Left cardiac atrium (tissue), 4 donors: ENCODE measurements at places on chromosomes 3 and 15. TPM values are rescaled to one million over a fixed set of nuclear protein-coding genes. Genes with fewer than 3 reads are reported as not detected.

The UROC1 gene
- total RNA-seq = not detected

The TNFSF10 gene
- total RNA-seq = 18.6 TPM

DNA sequence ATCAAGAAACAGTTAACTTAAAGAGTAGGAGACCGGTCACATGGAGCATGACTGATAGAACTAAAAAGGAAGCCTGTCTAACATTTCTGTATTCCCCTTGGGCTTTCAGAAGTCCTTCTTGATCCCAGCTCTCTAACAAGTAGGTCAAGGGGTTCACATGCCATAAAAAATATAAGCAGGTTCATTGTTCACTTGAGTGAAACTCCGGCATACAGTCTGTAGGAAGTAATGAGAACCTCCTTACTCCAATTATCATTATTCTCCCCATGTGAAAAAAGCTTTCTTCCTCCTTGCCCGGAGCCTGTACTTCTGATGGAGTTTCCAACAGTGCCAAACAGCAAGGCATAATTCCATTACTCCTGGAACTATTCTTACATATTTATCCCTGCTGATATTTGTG lies 242.8 kb upstream of the CNTN4 start:
- no peak for DNase-seq

DNA sequence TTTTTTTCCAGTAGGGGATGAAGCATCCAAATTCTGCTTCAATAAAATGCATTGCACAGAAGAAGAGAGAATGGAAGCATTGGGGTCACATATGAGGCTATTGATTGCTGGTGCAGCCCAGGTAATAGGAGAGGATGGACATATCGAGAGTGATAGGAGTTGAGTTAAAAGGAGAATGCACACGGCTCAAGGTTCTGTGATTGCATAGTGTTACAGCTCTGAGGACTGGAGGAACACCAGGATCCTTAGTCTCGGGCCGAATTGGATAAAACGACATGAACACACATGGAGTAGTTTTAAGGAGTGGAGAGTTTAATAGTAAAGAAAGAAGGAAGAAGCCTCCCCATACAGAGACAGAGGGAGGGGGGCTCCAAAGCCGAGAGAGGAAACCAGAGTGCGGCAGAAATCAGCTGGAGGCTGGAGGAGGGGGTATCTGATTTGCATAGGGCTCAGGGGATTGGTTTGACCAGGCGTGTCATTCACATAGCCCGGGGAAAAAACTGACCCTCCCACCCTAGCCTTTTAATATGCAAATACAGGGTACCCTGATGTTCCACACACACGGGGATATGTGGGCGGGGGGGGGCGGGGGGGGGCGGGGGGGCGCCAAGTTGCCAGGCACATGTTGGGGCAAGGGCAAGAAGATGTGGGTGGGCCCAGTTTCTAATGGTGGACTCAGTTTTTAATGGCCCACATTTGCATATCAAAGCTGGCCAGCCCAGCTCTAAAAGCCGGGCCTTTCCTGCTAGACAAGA lies 156.9 kb downstream of the AGBL1 start:
- DNase-seq = no peak

The IGDCC3 gene
- total RNA-seq = not detected

DNA sequence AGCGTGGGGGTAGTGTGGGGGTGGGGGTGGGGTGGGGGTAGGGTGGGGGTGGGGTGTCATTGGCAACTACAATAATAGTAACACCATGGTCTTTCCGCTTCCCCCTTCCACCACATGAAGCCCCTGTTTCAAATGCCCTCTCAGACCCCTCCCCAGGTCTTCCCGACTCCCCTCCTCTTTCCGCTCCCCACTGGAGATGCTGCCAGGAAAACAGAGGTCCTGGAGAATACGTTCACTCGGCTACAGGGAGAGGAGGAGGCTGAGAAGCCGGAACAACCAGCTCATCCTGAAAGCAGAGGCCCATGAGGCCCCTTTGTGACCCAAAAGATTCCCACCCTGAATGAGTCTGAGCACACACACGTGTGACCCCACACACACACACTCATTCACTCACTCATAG lies 75.4 kb downstream of the CPN2 start:
- DNase-seq = peak; percentile 20
